ENCODE measurements at places on chromosomes 13 and 19. TPM values are rescaled to one million over a fixed set of nuclear protein-coding genes. Genes with fewer than 3 reads are reported as not detected.

The ZNF304 gene
- 13.0 TPM for total RNA-seq

The COL5A3 gene
- 0.22 TPM for total RNA-seq

The SLAIN1 gene
- total RNA-seq, result 0.03 TPM

The OVOL3 gene
- total RNA-seq, result not detected

The FFAR1 gene
- not detected for total RNA-seq

The SIAH3 gene
- total RNA-seq, result not detected

The CLEC17A gene
- total RNA-seq, result not detected

The ZNF160 gene
- 19.6 TPM for total RNA-seq

The ARHGEF7 gene
- 26.9 TPM for total RNA-seq

The KLK13 gene
- not detected for total RNA-seq

The EXOSC5 gene
- total RNA-seq, result 36.7 TPM

The ZNF582 gene
- 0.31 TPM for total RNA-seq

The CXCL17 gene
- total RNA-seq, result not detected

The MPND gene
- 6.6 TPM for total RNA-seq

The FCGBP gene
- 0.07 TPM for total RNA-seq

The PRODH2 gene
- total RNA-seq, result not detected

The CACNG8 gene
- 0.72 TPM for total RNA-seq

The FUT6 gene
- total RNA-seq, result not detected

The DAND5 gene
- total RNA-seq, result 0.10 TPM

The NDUFA11 gene
- total RNA-seq, result 208 TPM

The KCNN4 gene
- 68.6 TPM for total RNA-seq

The CEBPA gene
- 4.3 TPM for total RNA-seq

The PRX gene
- total RNA-seq, result 2.0 TPM

The PLD3 gene
- total RNA-seq, result 328 TPM

The MEDAG gene
- total RNA-seq, result not detected

The PRR20D gene
- not detected for total RNA-seq

The ADGRE1 gene
- 1.1 TPM for total RNA-seq

The SERPINE3 gene
- total RNA-seq, result not detected

The LRG1 gene
- total RNA-seq, result 0.09 TPM

The ASF1B gene
- 78.9 TPM for total RNA-seq

The ZNF345 gene
- total RNA-seq, result 4.3 TPM

The URAD gene
- total RNA-seq, result not detected

The AMER2 gene
- total RNA-seq, result not detected

The LGALS14 gene
- total RNA-seq, result not detected

The TUBA3C gene
- total RNA-seq, result 65.6 TPM

The KDELR1 gene
- 71.5 TPM for total RNA-seq

The TEX101 gene
- total RNA-seq, result not detected

The ZNF835 gene
- not detected for total RNA-seq

The BRSK1 gene
- total RNA-seq, result 12.8 TPM

The SIGLEC12 gene
- not detected for total RNA-seq

The TICAM1 gene
- 1.4 TPM for total RNA-seq

The CEACAM7 gene
- total RNA-seq, result not detected
